GM04504 (cell line): ENCODE measurements at places on chromosomes 16 and 17.

- no peak for DNase-seq
These were observed 27.4 kb upstream of the TNS4 start for GRCh38 chr17:40528692-40529417.

GRCh38 chr17:4449736-4450135, 16.0 kb downstream of the SPNS3 start:
- DNase-seq, result no peak

GRCh38 chr17:2262135-2262587, 41.4 kb downstream of the SMG6 start:
- DNase-seq, result peak; percentile 75

DNA sequence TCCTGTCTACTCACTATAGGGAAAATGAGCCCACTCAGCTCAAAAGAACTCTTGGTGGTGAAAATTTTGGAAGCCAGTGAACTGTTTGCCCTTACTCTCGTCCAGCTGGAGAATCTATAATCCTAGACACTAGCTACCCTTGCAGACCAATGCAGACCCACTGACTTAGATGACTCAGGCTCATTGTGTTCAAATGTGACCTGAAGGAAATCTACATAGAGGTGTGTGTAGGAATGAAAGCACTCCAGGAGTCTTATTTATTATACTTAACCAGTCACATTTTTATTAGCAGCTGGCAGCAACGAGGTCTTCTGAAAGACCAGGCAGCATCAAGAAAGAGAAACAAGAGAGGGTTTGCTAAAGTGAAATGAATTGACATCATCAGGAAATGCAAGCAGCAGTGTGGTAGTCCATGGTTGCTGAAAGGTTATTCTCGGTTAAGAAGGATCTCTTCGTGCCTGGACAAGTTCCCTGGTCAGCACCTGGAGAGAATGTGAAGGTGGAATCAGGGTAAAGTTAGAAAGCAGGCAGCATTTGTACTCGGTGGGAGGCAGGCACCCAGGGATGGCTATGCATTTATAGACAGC, 1.4 kb downstream of the KRTAP29-1 start:
- DNase-seq, result no peak

GRCh38 chr17:77115510-77115909, 25.3 kb upstream of the SEC14L1 start:
- no peak for DNase-seq

DNA sequence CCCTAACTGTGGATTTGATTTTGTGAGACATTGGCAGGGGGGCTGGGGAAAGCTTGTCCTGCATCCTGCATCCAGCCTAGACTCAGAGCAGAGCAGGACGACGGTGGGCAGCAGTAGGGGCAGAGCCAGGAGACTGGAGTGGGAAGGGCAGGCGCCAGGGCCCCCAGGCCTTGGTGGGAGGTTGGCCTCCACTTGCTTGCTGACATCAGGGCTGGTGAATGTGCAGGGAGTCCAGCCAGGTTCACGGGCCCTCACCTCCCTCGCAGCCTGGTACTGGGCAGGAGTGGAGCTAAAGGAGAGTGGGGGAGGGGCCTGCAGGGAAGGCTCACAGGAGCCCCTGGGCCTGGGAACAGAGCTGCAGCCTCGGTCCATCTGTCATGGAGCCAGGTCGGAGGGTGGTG, 2.2 kb upstream of the SMTNL2 start:
- DNase-seq, result no peak
